ENCODE measurements at places on chromosomes 4 and X.
A peak's percentile ranks its signal among the peaks of the same experiment; 100 is the strongest.

- DNase-seq, result peak; percentile 2
These were observed 63.7 kb upstream of the CAMK2D start for GRCh38 chr4:113825272-113825671.

DNA sequence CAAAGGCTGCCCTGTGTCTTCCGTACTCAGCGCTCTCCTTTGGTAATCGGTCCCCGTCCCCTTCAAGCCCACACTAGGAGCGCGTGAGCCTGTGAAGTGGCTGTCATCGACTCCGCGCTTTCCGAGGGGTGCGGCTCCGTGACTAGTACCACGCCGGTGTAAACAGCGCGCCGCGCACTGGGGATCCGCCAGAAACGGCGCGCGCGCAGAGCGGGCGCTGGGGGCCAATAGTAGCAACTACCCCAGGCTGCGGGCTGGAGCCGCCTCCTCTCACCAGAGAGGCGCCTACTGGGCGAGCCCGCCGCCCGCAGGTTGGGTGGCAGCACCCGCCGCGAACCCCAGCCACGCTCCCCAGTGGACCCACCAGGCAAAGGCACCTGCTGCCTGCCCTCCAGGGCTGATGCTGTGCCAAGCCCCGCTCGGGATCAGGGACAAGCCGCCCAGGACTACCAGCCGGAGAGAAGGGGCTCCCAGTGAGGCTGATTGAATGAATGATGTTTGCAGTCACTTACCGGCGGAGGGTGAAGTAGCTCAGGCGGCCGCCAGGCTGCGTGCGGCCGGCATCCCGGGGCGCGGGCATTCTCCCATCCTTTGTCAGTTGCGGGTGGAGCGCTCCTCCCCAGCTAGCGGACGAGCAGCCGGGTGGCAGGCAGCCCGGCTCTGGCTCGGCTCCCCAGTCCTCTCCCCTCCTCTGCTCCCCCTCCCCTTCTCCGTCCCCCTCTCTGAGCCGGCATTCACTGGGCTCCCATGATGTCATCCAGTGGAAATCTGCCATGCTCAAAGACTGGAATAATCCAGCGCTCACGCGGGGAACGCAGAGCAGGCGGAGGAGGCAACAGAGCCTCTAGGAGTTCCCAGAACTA, 370.3 kb upstream of the SMIM31 start:
- no peak for DNase-seq

DNA sequence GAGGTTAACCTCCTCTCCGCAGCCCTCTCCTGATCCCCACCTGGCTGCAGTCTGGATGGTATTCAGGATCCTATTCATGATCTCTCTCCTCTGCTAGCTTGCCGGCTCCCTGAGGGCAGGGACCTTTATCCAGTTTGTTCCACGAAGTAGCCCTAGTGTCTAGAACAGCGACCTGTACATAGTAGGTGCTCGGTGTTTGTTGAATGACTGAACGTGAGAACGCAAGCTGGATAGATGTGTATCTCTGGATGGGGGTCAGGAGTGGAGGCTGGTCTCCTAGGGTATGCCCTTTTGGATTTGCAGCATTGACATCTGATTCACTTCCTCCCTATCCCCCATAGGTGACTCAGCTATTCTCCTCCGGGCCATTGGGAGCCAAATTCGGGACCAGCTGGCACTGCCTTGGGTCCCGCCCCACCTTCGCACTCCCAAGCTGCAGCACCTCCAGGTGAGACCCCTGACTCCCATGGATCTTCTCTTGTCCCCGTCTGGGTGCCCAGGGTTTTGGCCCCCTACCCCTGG, 7.3 kb downstream of the CCDC22 start:
- DNase-seq, result no peak

- no peak for DNase-seq
These were observed 6.7 kb downstream of the SPATA4 start for GRCh38 chr4:176188654-176189053.

- no peak for DNase-seq
These were observed 61.2 kb downstream of the PAQR3 start for GRCh38 chr4:78878031-78878430.

DNA sequence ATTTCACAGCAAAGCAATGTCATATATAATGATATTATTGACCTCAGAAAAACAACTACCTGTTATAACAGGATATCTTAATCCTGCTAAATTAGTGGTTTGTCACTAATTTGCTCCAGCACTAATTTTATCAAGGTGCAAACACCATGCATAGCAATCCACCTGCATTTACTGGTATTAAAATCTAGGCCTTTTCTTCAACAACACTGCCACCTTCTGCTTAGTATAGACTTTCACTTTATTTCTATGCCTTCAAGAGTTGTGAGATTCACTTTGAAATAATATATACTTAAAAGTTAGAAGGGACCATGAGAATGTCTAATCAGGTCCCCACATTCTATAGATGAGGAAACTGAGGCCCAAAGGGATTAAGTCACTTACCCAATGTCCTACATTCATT, 82.1 kb upstream of the IQCM start:
- DNase-seq, result no peak

GRCh38 chr4:109472343-109472761, 38.7 kb downstream of the SEC24B start:
- no peak for DNase-seq

DNA sequence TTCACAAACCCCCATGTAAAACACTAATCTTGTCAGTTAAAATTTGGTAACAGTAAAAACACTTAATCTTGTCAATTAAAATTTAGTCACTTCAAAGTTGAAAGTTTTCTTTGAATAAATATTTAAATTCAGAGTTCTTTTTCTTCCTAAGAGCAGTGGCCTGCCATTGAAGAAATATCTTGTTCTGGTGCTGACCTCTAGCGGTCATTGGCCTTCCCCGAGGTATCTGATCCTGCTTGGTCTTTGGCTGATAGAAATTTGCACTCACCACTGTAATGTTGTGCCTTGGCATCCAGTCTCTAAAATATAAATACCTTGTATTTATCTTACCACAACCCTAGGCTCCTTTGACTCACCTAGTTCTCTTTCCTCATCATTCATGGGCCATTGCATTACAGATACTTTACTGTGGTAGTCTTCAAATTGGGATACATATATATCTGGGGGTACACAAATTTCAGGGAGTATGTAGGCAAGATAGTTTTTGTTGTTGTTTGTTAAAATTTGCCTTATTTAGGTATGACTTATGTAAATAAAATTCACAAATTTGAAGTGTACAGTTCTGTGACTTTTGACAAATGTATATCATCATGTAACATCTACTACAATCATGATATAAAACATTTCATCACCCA, 6.7 kb upstream of the ART3 start:
- DNase-seq, result peak; percentile 66

- no peak for DNase-seq
These were observed at the start of gene SOX3 for GRCh38 chrX:140504371-140505324. TSS of gene SOX3 (minus strand) at chrX:140505069. CDS start at chrX:140505060, 9 bp downstream.

GRCh38 chr4:26812049-26812714, 48.5 kb upstream of the STIM2 start:
- DNase-seq, result no peak

GRCh38 chr4:67396008-67396407, 149.3 kb downstream of the CENPC start:
- no peak for DNase-seq

DNA sequence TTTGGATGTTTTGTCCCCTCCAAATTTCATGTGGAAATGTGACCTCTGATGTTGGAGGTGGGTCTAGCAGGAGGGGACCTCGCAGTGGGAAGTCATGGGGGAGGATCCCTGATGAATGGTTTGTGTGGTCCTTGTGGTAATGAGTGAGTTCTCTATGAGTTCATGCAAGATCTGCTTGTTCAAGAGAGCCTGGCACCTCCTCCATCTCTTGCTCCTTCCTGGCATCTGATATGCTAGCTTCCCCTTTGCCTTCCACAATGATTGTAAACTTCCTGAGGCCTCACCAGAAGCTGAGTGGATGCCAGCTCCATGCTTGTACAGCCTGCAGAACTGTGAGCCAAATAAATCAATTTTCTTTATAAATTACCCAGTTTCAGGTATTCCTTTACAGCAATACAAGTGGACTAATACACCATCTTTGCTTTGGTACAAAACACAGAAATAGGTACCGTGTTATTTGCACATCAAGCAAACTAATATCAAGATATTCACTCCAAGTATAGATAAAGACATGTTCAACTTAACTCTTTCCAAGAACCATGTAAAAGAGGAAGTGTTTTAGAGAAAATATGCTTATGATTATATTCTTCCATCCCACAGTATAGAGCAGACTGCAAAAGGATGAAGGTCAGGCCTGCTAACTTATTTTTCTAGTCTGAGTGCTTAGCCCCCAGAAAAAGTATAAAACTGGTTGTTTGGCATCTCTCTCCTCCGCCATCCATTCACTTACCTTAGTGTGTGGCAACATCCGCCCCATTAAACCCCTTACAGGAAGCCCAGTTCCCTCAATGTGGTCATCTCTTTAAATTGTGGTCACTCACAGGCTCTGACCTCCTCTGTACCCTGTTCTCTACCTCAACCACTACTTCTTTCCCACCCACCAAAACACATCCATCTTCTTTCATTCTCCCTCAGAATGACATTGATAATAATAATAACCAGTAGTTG, 6.7 kb downstream of the ARAP2 start:
- DNase-seq, result no peak

DNA sequence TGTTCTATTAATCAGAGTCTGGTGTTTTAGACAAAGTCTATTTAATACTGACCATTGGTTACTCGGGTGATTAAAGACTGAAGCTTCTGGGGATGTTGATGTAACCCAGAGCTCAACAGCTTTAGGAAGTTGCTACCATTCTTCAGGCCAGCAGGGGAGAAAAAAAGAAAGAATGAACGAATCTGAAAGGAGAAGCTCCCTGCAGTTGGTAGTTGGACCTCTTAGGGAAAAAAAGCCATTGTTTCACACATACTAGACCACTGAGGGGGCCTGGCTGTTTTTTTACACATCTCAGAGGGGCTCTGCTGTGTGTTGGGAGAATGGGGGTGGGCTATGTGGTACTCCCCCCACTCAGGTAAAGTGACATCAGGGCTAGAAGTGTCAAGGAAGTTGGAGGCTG, 378.9 kb downstream of the KCNIP4 start:
- no peak for DNase-seq

DNA sequence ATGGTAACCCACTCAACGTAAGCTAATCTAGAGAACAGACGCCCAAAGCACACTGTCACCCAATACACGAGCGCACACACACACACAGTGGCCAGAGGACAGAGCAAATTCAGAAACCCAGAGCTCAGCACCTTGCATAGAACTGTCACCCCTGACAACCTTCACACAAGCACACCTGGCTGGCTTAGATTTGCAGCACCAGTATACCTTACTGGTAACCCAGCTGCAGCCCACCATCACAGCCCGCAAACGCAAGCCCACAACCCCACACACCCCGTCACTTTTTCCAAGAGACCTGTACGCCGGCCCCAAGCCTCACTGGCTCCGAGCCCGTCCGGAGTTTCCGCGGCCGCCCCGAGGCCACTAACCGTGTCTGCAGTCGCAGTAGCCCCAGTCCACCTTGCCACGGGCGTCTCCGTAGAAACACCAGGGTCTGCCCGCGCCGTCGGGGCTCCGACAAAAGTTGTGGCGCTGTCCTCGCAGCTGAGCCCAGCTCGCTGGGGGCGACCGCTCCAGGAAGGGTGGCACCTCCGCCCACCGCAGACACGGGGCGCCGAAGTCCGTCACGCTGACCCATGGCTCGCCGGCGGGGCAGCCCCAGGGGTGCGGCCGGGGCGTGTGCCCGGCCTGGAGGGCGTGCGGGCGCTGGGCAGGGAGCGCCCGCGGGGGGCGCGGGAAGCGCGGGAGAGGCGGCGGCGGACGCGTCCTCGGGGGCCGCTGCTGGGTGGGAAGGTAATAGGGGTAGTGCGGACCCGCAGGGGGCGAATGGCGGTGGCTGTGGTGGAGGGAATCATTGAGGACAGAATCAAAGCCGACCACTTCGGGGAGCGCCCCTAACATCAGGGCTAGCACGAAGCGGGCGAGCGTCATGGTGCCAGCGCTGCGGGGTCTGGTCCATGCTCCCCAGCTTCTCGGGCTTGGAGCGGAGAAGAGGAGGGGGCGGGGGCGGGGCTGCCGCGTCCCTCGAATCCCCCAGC, 664 bp downstream of the PRSS12 start:
- DNase-seq, result no peak

GRCh38 chr4:147550626-147551246, 66.5 kb upstream of the TMEM184C start:
- no peak for DNase-seq

GRCh38 chr4:10872833-10873517, 188.4 kb upstream of the CLNK start:
- no peak for DNase-seq

GRCh38 chrX:15549189-15550012, 48.8 kb downstream of the BMX start:
- DNase-seq, result no peak

DNA sequence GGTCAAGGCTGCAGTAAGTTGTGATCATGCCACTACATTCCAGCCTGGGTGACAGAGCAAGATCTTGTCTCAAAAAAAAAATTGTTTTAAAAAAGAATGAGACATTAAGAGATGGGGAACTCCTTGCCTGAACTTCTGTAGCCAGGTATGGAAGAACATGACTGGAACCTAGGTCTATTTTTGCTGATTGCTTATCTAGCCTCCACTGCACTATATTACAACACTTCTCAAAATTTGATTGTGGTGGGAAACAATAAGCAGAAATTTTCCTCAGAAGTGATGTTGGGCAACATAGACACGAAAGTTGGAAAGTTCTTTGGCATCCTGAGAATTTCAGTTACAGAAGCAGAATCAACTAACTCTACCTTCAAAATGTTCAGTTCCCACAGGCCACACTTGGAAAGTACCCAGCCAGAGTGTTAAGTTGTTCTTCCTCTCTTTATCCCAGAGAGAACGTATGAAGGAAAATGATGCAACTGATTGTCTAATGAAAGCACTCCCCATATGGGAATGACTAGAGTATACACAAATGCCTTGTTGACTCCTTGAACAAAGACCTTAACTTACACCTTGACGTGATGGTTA, 50.0 kb downstream of the LUZP4 start:
- no peak for DNase-seq

- no peak for DNase-seq
These were observed 16.2 kb upstream of the ART3 start for GRCh38 chr4:76058302-76058701.

- DNase-seq, result no peak
These were observed 534.9 kb upstream of the FTHL17 start for GRCh38 chrX:31606771-31607170.

DNA sequence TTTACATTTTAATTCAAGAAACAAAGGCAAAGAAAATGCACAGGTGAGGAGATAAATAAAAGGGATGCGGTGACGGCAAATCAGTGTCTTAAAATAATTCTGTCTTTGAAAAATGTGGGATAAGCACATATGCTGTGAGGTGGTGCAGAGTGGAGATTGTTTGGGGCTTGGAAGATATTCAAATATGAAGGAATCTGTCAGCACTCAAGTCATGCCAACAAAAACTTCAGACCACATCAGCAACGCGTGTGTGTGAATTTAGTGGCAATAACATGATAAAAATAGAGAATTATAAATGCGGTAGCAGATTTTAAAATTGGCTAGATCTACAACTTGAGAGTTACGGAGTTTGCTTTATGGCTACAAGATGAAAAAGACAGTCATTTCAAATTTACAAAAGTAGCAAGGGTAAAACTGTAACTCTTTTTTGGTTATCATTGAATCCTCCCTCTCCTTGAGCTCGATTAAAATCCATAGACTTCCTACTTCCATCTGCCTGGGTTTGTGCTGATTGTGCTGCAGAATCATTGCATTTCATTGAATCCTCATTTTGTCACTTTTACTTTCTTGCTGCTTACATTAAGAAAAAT, 71.5 kb upstream of the VCX2 start:
- no peak for DNase-seq

- no peak for DNase-seq
These were observed 17.2 kb upstream of the CCNI start for GRCh38 chr4:77092975-77093374.

Data from stimulated activated CD4-positive, alpha-beta T cell treated with anti-CD3 and anti-CD28 coated beads, Interleukin-4, amount 100 ng/mL, for 1 hour (primary cell).